Skin of body (tissue), 3 donors: ENCODE measurements at places on chromosomes 2 and 18. TPM values are rescaled to one million over a fixed set of nuclear protein-coding genes. Genes with fewer than 3 reads are reported as not detected.

- no peak for DNase-seq
These were observed 123.5 kb downstream of the ZNF516 start for GRCh38 chr18:76371301-76372203.

DNA sequence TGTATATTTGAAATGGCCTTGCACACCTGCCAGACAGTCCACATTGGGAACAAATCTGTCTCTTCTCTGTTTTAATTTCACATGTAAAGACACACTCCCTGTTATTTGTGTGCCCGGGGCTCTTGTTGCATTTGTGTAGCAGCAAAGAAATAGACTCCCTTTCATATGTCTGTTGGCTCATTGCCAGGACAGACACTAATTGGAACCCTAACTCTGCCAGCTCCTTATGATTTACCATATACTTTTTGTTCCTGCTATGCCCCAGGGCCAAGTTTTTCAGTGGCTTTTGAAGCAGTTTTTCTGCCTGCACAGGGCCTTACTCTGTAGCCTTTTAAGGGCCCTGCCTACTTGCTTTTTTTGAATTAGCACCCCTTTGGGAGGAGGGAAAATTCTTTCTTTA, 396.9 kb downstream of the DLGAP1 start:
- no peak for DNase-seq

DNA sequence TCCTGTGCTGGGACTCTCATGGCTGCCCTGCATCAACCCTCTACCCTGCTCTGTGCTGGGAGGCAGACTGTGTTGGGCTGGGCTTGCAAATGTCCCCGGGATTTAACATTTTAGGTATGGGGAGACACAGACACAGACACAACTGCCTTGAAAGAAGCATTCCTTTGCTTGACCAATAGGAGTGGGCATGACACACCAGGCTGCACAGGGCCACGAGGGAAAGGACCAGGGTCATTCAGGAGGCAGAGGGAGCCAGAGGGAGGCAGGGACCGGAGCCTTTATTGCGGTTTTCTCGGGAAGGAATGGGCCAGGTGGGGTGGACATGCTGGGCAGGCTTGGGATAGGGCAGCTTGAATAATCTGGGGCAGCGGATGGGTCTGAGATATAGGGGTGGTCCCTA, 238.7 kb upstream of the COPS8 start:
- no peak for DNase-seq

DNA sequence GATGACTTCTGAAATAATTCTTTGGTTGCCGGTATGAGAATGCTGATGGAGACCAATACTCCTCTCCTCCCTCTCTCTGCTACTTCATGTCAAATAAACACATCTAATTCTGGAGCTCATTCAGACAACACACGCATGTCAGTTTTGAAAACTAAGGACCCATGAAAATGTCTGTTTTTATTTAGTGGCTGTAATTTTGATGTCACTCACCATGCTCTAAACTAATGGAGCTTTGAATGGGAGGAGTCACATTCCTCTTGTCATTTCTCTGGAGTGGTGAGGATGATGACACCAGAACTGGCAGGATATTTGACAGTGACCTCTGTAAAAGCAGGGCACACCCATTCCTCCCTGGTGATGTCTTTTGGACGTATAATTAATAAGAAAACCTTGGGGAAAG, 163.0 kb downstream of the PHLPP1 start:
- DNase-seq: peak; percentile 32

DNA sequence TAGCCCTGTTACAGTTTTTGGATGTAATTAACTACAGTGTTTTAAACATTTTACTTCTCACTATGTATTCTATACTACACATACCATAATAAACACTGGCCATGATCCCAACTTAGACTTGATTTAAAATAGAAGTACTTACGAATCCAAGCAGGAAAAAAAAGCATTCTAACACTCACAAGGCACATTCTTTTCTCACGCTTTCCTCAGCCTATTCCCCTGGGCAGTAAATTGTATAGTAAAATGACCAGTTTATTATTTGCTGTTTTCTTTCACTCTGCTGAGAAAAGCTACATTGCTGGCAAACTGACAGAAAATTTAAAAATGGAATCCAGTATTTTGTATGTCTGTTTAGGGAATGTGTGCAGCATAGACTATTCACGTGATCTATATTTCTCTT, 2.8 kb upstream of the TANC1 start:
- DNase-seq: peak; percentile 71

- DNase-seq: peak; percentile 35
These were observed 4.7 kb upstream of the DNAJB2 start for GRCh38 chr2:219274361-219274921.

The POU3F3 gene
- 0.59 TPM for total RNA-seq

DNA sequence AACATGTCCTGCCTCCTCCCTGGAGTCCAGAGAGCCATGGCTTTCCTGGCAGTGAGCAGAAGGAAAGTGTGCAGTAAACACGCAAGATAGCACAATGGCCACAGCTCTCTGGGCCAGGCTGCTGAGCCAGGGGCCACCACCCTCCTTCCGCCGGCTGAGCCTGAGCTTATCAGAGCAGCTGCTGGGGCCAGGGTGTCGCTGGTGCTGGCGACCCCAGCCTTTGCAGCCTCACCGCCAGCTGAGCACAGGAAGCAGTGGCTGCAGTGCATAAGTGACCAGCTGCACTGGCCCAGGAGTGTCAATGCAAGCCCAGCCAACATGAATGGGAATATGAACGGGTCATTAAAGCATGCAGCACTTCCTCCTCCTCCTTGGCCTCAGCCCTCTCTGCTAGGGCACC, 172.0 kb downstream of the ZFP36L2 start:
- DNase-seq: no peak

- peak; percentile 92 for DNase-seq
These were observed 49.8 kb upstream of the LGALSL start for GRCh38 chr2:64404002-64404731.

The SCYGR4 gene
- 0.89 TPM for total RNA-seq

The CYP20A1 gene
- 26.2 TPM for total RNA-seq

- DNase-seq: no peak
These were observed 2.1 kb downstream of the SPOPL start for GRCh38 chr2:138503652-138504051.

GRCh38 chr2:20781656-20782265, 41.1 kb downstream of the LDAH start:
- no peak for DNase-seq

The COL4A3 gene
- total RNA-seq: 0.20 TPM

DNA sequence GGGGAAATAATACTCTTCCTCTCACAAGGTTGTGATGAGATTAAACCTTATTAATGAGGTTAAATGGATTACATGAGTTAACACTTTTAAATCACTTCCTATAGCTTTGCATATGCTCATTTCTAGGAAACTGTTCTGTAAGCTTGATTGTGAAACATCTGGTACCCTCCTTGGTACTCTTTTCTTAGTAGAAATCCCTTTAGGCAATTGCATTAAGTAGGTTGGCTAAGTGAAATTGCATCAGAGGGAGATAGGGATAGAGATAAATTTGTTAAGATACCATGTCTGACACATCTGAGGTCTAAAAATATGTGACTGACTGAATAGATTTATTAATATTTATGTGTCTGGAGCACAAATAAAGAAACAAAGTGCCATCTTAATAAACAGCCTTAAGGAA, 275.9 kb upstream of the MAP2 start:
- DNase-seq: no peak

DNA sequence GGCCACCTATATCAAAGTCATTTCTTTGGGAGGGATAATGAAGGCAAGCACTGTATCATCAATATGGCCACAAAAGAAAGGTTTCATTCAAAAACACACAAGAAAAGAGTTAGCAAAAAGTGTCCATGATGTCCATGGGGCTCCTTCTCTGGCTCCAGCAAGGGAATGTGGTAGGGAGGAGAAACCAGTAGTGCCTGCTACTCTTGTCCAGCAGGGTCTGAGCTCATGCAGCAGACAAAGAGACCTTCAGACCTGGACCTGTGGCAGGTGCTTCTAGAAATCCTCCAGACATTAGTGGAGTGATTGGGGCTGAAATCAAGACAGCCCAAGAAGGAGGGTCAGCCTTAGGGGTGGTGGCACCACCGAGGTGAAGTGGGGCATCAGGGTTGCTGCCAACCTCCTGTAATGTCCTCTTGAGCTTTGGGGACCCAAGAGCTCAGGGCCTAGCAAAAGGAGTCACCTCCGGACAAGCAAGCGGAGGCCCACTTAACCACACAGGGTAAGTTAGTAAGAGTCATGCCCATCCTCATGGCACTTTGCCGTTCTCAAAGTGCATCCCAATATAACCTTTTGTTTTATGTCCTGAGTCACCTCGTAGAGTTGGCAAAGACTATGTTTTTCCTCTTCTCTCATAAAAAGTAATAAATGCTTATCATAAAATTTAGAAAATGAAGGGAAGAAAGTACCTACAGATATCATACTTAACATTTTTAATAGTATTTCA, 112.6 kb upstream of the YPEL5 start:
- no peak for DNase-seq

- no peak for DNase-seq
These were observed 447.3 kb downstream of the KCNJ3 start for GRCh38 chr2:155145758-155146229.

The HNRNPA3 gene
- total RNA-seq: 96.6 TPM

- no peak for DNase-seq
These were observed 45.1 kb upstream of the FOSL2 start for GRCh38 chr2:28347596-28347995.

DNA sequence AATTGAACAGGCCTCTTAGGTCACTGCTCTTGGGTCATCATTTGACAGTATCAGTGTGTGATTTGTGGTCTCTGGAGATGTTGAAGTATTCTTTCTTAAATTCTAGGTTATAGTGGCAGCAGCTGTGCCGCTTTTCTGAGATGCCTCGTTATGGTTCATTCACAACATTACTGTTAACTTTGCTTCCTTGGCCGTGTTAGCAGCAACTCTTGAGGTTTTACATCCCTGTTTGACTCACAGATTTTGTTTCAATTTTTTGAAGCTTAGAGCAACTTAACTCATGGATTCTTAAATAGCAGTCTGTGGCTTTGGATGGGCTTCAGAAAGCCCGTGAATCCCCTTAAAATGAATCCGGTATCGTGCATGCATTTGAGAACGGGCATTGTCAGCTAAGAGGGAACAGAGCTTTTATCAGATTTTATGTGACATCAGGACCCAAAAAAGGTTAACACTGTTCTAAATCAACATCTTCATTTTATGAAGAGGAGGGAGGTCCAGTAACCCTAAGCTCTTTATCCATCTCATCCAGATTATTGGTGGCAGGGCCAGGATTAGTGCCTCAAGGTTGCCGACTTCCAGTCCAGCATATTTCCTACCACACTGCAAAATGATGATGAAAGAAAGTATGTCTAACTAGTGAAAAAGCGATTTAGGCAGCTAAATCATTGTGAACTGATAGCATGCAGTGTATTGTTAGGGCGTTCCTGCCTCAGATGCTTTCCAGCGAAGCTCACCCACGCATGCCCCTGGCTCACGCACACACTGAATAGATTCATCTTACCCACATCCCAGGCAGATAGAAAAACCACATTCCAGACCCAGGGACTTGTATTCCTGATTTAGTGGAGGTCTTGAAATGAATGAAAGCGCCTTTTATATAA, 5.1 kb downstream of the TRIB2 start:
- DNase-seq: no peak

The SCTR gene
- total RNA-seq: not detected

The ST8SIA3 gene
- total RNA-seq: not detected

DNA sequence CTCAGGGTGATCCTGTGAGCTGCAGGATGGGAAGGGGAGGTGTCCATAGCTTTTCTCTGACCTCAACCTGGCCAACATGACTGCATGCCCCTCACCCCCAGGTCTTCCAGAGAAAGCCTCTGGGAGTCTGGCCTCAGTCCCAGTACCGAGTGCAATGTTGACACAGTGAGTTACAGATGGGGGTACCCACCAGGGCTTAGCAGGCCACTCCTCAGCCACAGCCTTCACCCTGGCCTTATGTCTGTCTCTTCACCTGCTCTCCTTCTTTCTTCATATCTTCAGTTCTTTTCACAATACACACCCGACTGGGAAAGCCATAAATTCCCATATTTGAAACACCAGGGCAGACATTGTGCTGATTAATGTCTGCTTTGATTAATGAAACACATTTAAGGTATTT, 33.5 kb downstream of the AOX1 start:
- no peak for DNase-seq

DNA sequence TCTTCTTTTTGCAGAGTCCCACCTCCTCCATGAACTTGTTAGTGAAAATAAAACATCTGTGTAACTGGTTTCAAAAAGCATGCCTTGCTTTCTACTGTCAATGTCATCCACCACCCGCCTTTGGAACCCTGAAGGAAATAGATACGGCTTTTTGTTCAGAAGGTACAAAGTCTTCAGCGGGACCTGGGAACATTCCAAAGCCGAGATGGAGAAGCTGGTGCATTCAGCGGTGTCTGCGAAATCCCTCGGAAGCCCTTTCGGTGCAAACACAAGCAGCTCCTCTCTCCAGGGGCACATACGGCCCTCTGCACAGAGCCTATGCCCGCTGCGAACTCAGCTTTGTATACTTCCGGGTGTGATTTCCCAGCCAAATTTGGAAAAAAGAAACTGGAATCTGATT, 555.8 kb upstream of the SALL3 start:
- DNase-seq: no peak

- no peak for DNase-seq
These were observed 33.2 kb downstream of the PTPN4 start for GRCh38 chr2:119792907-119793312.

GRCh38 chr2:43224131-43224570, 2.3 kb downstream of the ZFP36L2 start:
- peak; percentile 33 for DNase-seq

GRCh38 chr2:15178946-15179345, 382.2 kb downstream of the NBAS start:
- no peak for DNase-seq

The GPD2 gene
- total RNA-seq: 29.7 TPM

- DNase-seq: no peak
These were observed 47.2 kb upstream of the ZNF396 start for GRCh38 chr18:35424356-35424755.

The ALK gene
- 0.10 TPM for total RNA-seq

- no peak for DNase-seq
These were observed 174.3 kb downstream of the CCDC102B start for GRCh38 chr18:68972176-68972575.

The LYPD1 gene
- 0.99 TPM for total RNA-seq

DNA sequence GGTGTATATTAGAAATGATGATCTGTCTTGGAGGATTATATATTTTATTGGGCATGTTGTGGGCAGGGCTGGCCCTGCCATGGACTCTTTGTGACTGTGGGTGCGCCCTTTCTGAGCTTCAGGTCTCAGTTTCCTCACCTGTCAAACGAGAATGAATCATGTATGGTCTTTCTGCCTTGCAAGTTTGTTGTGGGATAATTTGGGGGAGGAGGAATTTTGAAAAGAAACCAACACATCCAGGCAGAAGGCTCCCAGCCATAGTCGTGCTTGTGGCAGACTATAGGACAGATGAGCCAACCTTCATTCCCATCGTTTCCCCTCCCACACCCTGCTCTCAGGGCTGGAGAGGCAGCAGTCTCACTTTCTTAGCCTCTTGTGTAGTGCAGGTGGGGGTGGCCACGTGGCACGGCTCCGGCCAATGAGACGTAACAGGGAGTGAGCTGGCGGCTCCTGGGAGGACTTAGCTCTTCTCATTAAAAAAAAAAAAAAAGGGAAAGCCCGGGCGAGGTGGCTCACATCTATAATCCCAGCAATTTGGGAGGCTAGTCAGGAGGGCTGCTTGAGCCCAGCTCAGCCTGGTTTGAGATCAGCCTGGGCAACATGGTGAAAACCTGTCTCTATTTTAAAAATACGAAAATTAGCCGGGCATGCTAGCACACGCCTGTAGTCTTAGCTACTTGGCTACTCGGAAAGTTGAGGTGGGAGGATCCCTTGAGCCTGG, 63.1 kb downstream of the RHOB start:
- no peak for DNase-seq
